ENCODE measurements at places on chromosomes 4 and X.

DNA sequence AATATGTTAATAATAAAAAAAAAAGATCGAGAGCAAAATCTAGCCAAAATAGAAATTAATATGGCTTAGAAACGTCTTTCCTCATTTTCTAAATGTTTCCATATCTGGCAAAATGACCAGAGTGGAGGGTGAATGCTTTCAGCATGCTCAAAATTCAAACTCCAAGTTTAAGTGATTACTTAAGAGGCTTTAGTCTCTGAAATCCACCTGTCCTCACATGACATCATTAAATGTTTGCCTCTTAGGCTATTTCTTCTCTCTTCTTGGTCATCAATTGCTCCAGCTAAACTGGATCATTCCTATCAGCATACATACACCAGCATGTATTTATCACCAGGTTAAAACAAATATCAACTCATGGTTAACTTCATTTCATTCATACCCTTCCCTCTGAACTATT is 54.5 kb upstream of the ATXN3L start:
- no peak for DNase-seq

- no peak for DNase-seq
These were observed 51.2 kb downstream of the ENPEP start for GRCh38 chr4:110527156-110527555.

DNA sequence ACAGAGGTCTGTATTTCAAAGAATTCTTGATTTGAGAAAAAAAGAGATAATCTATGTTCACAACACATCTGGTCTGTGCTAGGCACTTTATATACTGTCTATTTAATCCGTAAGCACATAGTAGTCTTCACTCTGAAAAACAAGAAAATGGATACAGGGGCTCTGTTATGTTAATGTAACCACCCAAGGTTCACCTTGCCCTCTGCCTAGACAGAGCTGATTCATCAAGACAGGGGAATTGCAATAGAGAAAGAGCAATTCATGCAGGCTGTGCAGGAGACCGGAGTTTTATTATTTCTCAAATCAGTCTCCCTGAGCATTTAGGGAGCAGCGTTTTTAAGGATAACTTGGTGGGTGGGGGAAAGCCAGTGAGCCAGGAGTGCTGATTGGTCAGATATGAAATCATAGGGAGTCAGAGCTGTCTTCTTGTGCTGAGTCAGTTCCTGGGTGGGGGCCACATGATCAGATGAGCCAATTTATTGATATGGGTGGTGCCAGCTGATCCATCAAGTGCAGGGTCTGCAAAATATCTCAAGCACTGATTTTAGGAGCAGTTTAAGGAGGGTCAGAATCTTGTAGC is 92.9 kb upstream of the TNIP3 start:
- no peak for DNase-seq

DNA sequence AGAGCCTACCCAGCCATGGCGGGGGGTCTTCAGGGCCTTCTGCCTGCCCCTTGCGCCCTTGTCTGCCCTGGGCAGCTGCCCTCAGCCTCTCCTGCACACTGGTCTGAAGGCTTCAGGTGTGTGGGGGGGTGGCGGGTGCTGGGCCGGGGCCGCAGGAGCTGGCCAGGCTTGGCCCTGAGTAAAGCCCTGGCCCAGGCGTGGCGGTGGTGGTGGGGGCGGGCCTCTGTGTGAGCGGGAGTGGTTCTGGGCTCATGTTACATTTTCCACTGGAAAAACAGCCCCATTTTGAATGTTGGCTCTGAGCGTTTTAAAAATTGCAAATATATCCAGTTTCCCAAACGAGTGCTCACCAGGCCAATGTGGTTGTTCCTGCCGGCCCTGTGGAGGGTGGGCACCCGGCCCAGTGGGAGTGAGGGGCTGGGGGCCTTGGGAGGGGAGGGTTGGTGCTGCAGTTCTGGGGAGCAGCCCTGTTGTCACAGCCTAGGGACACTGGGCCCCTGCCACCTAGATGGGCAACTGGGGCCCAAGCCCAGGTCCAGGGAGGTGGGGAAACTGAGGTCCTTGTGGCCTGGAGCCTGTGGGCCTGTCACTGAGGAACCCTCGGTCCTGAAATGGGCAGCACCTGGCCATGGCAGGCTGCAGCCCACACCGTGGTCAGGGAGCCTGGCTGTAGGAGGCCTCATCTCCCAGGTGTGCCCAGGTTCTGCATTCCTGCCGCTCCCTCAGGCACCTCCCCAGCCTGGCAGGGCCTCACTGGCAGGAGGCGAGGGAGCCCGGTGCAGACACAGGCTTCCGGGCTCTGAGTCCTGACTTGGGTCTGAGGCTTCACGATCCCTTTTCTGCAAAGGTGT is 28.3 kb downstream of the FGFRL1 start:
- no peak for DNase-seq

- DNase-seq = no peak
These were observed 30.3 kb upstream of the SHISA3 start for GRCh38 chr4:42366959-42367358.

- DNase-seq = no peak
These were observed 113.8 kb upstream of the STIM2 start for GRCh38 chr4:26746802-26747213.

DNA sequence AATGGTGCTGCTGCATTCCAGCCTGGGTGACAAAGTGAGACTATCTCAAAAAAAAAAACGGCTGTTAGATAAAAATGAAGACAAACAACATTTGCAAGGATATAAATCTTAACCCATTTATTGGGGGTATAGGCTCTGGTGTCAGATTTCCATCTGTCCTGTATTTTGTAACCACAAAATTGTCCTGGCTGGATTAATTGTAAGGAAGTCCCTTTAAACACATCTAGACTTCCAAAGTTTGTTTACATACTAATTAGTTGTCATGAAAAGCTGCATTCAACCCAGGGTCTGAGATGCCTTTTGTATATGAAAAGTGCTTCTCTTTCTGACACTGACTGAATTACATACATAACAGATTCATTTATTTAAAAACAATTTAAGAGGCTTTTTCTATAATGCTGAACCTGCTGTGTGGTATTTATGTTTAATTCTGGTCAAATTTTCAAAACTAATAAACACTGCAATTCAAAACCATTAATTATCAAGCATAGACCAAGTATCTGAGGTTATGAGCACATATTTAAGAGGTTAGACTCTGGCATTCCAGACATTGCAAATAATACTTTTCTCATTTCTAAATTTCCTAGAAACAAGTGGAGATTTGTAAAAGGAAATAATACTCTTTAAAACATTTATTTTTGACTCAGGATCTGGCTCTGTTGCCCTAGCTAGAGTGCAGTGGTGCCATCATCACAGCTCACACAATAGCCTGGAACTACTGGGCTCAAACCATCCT is 17.5 kb upstream of the UGDH start:
- no peak for DNase-seq

DNA sequence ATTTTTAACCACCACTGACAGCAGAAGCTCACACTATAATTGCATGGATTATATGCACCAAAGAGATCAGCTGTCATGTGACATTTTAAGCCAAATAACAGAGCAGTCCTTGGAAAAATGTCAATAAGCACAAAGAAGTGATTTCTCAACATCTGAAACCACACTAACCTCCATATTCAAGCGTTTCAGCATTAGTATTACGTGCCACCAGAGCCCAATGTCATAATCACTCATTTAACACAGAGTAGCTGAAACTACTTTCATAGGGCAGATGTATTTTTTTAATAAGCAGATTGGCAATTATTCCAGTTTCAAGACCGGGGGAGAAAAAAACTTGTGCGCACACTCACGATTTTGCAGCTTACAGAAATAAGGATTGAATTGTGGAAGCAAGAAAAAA is 76.6 kb downstream of the SH3KBP1 start:
- no peak for DNase-seq

DNA sequence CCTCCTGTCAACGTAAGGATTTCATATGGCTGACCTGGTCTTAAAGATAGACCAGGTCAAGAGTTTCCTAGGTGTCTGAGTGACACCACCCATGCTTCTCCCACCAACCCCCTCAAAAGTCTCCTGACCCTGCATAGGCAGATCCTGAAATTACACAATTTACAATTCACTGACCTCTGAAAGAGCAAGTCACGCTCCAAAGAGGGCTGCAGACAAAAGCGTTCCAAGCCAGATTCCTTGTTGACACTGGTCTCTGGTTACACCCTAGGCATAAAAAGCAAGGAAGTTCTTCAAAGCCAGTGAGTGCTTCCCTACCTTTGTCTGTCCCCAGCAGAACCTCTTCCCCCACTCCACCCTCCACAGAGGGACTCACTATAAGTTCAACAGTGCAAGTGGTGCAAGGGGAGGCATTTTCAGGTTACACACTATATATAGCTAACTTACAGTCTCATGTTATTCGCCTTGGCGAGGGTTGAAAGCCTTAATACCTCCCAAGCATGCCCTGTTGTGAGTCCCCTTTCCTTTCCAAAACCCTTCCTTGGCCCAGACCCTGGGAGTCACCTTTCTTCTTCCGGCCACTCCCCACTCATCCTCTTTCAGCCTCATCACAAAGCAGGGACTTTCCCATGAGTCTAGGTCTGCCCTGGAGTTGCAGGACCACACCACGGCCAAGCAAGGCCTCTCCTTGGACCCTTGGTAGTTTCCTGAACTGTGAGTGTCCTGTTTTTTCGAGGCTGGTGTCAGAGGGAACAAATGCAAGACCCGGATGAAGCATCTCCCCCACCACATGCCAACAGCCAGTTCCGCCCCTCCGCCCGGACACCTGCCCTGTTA is 58.0 kb upstream of the KLF3 start:
- DNase-seq = no peak

DNA sequence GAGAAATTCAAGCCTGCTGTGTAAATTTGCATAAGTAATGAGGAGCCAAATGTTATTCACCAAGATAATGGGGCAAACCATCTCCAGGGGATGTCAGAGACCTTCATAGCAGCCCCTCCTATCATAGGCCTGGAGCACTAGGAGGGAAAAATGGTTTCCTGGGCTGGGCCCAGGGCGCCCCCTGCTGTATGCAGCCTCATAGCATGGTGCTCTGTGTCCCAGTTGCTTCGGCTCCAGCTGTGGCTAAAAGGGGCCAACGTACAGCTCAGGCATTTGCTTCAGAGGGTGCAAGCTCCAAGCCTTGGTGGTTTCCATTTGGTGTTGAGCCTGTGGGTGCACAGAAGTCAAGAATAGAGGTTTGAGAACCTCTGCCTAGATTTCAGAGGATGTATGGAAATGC is 859.3 kb downstream of the RPA4 start:
- no peak for DNase-seq

DNA sequence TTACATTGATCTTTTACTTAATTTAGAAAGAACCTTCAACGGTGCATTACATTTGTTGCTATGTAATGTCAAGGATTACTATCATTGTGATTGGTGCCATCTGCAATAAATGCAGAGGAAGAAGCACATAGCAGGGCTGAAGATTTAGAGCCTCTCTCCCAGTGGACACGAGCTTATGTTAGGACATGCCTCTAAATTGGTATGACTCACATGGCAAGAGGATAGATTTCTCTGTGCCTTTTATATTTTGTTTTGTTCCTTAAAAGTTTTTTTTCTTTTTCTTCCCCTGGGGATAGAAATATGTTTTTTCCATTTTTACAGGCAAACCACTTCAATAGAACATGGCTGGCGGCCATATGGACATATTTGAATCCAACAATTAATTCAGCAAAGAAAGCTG is 205.0 kb upstream of the HAND2 start:
- no peak for DNase-seq

DNA sequence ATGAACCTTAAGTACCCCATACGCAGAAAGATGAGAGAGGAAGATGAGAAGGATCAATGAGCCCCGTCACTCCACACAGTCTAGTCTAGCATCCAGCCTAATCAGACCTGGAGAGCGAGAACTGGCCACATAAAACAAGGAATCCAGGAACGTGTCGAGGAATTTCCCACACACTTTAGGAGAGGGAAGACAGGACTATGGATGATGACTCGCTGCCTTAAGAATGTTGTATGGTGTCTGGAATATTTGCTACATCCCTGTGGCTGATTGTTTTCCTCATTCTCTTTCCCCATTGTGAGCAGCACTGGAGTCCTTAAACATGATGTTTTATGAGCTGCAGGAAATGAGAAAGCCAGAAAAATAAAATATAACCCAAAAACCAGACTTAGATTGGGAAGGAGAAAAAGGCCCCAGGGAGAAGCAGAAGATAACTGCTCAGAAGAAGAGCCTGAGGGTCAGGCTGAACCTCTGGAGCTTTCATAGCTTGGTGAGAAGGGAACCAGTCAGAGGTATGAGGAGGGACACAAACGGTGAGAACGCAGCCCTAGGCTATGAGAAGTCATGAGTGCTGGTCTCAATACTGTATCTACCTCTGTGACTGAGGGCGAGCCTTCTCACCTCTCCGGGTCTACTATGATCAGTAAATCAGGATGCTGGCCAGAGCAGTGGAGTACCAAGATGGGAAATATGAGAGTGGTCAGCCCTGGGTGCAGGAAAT is 139.5 kb upstream of the NOCT start:
- no peak for DNase-seq

DNA sequence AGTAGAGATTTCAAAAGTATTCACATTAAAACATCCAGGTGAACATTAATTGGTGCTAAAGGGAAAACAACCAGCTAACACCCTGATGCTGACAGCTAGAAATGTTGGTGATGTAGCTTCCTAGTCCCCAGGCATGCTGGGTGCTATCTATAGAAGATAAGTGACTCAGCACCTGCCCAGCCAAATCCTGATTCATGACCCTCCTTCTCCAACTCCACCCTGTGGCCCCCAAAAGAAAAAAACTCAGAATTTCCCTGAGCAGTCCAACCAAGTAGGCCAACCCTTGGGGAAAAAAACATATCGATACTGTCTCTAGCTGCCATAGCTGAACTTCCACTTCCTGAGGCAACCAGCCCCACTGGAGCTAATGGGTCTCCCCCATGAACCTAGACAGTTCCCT is 197.6 kb upstream of the KLF3 start:
- DNase-seq = no peak

DNA sequence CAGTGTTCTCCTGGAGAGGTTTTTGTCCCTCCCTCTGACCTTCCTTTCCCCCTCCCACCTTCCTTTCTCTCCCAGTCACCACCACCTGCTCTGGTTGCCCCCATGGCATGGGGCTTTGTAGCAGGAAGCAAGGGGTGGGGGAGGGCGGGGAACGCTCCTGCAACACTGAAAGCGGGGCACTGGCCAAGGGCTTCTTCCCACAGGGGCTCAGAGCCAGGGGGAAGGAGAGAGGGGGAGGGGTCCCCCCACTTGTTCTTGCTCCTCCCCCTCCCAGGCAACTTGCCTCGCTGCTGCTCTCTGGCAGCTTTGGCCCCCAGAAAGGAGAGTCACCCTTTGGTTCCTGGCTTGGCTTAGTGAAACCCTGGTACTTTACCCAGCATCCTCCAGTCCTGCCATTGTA is 48.4 kb downstream of the BCORL1 start:
- no peak for DNase-seq

GRCh38 chr4:78800965-78801364 is 24.8 kb downstream of the BMP2K start:
- no peak for DNase-seq

- DNase-seq = no peak
These were observed 40.3 kb downstream of the PPM1K start for GRCh38 chr4:88244056-88244455.

DNA sequence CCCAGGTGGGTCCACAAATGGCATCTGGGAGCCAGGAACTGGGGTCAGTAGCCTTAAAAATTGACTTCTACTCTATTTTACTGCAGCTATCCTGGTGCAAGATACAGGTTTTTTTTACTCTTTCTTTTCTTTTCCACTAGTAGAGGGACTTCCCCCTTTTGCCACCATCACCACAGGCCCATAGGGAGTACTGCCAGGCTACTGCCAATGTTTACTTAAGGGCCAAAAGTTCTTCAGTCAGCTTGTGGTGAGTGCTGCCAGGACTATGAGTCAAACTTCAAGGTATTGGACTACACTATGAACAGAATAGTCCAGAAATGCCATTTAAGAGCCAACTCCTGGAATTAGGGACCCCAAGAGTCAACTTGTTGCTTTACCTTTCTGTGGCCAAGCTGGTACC is 94.7 kb downstream of the EDA2R start:
- DNase-seq = no peak
